ENCODE measurements at places on chromosomes 1 and 21.

- DNase-seq, result no peak
These were observed 12.5 kb downstream of the CHD5 start for GRCh38 chr1:6167391-6168303.

GRCh38 chr1:210252621-210253051, 20.0 kb downstream of the SERTAD4 start:
- DNase-seq, result no peak

DNA sequence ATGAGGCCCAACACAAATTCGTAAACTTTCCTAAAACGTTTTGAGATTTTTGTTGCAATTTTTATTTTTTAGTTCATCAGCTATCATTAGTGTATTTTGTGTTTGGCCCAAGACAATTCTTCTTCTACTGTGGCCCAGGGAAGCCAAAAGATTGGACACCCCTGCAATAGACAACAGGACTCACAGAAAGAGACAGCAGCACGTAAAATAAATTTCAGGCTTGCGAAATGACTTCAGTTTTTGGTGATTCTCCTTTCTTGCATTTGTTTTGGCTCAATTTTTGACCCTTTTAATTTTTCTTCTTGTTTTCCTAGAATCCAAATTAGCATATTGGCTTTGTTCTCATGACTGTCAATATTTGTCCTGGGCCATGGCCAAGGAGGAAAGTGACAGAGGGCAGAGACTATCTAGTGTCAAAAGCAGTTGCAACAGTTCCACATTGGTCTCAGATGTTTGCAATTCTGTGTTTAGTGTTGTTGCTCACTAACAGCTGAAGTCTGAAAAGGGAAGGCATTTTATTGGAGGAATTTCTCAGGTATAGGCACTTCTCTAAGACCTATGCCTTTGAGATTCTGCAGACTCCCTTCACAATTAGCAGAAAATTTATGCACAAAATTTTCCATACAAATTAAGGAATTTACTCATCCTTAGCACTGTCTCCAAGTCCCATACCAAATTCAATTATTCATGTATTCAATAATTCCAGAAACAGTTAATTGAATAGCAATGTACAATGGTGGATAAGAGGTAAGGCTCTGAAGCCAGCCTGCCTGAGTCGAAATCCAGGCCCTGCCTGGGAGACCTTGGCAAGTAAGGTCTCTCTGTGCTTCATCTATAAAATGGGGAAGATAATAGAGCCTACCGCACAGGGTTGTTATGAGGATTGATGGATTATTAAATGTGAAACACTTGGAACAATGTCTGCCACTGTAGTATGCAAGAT, 160.9 kb upstream of the IVNS1ABP start:
- no peak for DNase-seq

DNA sequence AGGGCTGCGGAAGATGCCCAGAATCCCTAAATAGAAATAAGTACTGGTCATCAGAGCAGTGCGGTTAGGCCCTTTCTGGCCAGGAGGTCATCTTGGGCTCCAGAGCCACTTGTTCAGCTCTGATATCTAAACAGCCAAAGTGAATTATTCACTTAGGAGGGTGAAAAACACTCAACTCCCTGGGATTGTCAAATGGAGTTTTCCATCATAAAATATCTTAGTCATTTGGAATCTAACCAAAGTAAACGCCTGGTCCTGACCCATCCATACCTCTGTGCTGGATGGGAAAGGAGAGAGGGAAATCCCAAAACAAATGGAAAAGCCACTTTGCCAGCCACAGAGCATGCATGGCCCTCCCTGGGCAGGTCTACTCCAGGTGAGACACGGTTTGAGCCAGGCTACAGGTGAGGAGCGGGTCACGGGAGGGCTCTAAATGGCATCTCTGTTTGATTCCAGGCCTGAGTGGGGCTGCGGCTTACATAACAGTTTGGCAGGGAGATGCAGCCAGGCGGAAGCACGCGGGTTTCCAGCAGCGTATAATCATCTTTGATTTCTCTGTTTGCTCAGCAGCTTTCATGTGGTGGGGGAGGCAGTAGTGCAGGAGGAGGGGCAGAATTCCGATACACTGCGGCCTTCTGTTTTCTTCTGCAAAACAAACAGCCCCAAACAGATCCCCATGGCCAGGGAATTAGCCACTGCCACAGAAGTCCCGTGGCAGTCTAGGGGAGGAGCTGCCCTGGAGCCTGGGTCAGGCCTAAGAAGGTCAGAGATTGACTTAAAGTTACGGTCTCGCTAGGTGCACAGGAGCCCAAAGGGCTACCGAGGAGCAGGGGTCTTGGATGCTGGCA, 59.1 kb upstream of the ZNF648 start:
- DNase-seq, result no peak

DNA sequence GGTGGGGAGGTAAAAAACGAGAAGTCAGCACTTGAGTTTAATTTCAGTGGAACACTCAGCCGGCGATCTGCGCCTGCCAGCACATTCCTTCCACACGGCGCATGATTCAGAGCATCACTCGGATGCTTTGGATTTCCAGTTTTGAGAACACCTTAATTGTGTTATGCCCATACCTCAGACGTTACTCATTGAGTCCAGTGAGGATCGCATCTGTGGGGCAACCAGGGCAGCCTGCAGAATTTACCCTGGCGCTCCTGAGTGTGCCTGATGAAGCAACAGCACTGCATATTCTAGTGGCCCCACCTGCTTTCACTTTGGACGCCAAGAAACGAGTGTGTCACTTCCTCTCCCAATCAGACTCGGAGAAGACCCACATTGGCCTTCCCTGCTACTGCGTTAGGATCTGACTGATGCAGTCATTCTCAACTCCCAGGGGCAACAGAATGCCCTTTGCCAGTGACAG, 19.9 kb downstream of the FAM89A start:
- no peak for DNase-seq

- DNase-seq, result no peak
These were observed 307.7 kb downstream of the LMO4 start for GRCh38 chr1:87636198-87636892.

DNA sequence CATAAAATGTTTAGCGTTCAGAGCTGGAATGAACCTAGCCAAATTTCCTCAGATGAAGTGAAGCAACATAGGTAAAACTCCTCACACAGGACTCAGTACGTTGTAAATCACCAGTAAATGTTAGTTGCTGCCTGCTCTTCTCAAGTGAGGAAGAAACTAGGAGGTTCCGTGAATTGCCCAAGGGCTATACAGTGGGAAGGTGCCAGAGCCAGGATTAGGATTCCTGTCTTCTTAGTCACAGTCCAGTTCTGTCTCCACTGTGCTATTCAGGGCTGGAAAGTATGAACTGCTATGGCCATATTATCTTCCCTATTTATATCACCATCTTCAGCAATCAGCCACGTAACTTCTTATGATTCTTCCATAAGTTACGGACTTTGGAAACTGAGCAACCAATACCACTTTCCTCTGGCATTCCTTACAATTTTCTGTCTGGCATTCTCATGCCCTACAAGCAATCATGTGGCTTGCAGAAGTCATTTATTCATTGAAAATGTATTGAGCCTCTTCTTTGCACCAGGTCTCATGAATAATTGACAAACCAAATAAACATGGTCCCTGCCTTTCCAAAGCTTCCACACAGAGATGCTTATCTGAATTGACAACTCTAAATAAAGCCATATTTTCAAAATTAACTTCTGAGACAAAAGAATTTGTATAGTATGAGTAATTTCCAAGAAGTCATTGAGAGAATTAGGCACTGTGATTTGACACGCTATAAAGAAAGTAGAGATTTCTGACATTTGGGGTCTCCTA, 271.6 kb upstream of the SGIP1 start:
- peak; percentile 27 for DNase-seq

DNA sequence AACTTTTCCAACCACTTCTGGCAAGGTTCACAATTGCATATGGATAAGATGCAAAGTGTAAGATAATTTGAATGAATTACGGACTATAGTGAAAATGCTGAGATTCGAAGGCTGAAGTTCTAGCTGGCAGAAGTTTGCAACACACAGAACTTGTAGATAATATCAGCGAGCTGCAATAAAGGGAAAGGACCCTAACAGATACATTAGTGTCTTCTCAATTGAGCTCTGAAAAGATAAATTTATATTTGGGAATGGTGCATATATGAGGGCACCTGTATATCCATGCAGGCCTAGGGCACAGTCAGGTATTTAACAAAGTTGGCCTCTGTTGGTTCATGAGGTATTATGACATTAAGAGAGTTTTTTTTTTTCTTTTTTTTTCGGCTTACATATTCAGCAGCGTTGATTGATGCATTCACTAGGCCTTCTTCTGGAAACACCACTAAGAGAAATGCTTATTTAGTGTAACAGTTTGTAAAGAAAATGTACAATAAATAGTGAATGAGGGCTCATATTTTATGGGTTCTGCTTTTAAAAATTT, 2.2 kb downstream of the NFIA start:
- no peak for DNase-seq

GRCh38 chr1:243917177-243917862, 67.3 kb upstream of the AKT3 start:
- DNase-seq, result peak; percentile 65

DNA sequence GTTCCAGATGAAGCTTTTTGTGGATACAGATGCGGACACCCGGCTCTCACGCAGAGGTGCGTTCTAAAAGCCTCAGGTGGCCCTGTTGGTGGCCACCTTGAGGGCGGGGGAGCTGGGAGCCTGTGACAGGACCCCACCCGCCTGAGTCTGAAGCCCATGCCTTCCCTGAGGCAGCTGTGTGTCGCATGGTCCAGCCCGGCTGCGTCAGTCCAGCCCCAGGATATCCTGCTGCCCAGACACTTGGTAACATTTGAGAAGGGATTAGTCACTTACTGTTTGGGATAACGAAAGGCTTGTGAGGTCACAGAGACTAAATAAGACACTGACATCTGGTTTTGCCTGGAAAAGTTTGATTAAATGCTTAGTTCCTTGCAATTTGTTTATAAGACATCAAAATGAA, 68.9 kb downstream of the UCK2 start:
- DNase-seq, result peak; percentile 57

Data from H54 (cell line).